NCI-H2081 treated with DMSO at 0.1 percent for 48 hours (cell line): ENCODE measurements at places on chromosomes 12 and 14.

DNA sequence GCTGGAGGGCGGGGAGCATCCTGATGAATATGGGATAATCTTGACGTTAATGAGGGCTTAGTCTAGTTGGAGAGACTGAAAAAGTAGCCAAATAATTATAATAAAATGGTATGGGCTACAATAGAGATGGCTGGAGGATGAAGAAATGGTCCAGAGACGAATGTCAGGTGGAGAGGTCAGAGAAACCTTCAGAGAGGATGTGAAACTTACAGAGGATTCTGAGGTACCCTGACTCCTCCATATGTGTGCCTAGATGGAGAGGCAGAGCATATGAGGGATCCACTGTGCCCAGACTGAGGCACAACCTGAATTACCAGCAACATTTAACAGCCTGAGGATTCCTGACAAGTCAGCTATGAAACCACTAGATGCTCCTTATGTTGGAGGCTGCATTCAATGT is 417.0 kb downstream of the ATP23 start:
- DNase-seq: no peak

DNA sequence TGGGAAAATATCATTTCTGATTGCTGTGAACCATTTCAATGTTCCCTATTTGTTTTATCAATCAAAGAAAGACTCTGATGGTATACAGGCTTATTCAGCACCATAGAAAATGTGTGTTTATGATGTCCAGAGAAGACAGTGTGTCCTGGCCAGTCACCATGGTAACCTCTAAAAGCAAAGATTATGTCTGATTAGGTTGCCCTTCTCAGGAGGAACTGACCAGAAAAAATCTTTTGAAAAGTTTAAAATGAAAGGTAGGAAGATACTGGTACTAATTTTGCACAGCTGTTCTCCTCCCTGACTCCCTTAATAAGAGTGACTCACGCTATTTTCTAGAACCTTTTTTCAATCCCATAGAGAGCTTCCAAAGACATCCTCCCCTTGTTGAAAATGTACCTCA is 391.8 kb upstream of the DCN start:
- no peak for DNase-seq

- no peak for DNase-seq
Observed at GRCh38 chr14:88792473-88793258, at the start of gene EML5. EML5 (minus strand) TSS chr14:88792953; CDS start chr14:88792503, 450 bp downstream.

- no peak for DNase-seq
Observed at GRCh38 chr12:6824085-6824775, 2.6 kb downstream of the GPR162 start.

DNA sequence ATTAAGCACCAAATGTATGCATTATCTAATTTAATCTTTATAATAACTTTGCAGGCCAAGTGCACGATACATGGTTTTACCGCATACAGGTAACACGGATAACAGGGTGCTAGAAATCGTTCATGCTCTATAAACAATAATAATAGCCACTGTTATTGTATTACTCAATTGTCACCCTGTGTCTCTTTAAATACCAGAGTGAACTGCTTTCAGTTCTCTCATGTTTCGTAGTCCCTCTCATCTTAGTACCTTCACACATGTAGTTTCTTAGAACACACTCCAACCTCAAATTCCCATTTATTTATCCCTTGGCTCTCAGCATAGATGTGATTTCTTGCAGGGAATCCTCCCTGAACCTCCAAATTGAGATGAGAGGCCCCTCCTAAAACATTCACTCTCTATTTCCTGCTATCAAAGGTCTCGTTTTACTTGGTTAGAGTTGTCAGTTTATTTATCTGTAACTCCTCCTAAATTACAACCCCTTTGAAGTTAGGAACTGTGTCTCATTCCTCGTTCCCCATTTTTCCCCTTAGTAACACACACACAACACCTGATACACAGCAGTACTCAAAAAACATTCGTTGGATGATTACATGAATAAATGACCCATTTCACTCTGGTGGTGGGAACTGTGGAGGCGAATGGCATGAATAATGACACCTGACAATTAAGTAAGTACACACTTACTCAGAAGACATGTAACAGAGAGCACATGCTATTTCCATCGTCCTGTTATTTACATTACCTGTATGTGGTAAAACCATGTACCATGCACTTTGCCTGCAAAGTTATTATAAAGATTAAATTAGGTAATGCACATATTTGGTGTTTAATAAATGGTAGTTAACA is 134.6 kb downstream of the BTG1 start:
- DNase-seq: no peak
